ENCODE measurements at places on chromosomes 3 and 15. TPM values are rescaled to one million over a fixed set of nuclear protein-coding genes. Genes with fewer than 3 reads are reported as not detected.

Gene PDCD7
- 12.1 TPM for polyA plus RNA-seq

DNA sequence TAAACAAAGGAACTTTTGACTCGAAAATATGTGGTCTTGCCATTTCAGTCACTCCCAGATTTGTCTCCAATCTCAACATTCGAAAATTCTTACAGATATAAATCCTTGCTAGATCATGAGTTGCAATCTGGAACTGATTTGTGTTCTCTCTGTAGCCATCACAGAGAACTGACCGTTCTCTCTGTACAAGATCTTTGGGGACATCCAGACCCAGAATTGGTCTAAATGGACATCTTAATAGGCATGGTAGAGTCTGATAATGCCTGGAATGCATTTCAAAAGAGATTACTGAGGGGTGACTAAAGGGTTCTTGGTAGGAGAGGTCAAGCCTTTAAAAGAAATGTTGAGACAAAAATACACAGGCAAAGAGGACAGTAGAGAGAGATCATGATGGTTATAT lies 7.2 kb upstream of the MEF2A start:
- no peak for DNase-seq

- DNase-seq = no peak
These were observed 17.4 kb downstream of the FYCO1 start for GRCh38 chr3:45978006-45978761.

Gene SCN5A
- polyA plus RNA-seq = 2.7 TPM

DNA sequence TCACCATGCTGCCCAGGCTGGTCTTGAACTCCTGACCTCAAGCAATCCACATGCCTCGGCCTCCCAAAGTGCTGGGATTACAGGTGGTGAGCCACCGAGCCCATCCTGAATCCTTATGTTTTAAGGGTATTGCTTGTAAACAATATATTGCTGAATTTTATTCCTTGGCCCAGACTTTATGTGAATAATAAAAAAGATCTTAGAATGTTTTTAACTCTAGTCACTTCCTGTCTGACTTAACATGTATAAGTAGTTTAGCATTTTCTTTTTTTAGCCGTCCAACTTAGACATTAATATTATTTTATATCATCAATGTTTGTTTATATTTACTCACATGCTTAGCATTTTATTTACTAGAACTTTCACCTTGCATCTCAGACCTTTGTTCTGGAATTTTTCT lies 9.2 kb upstream of the EIF2B5 start:
- DNase-seq = no peak

DNA sequence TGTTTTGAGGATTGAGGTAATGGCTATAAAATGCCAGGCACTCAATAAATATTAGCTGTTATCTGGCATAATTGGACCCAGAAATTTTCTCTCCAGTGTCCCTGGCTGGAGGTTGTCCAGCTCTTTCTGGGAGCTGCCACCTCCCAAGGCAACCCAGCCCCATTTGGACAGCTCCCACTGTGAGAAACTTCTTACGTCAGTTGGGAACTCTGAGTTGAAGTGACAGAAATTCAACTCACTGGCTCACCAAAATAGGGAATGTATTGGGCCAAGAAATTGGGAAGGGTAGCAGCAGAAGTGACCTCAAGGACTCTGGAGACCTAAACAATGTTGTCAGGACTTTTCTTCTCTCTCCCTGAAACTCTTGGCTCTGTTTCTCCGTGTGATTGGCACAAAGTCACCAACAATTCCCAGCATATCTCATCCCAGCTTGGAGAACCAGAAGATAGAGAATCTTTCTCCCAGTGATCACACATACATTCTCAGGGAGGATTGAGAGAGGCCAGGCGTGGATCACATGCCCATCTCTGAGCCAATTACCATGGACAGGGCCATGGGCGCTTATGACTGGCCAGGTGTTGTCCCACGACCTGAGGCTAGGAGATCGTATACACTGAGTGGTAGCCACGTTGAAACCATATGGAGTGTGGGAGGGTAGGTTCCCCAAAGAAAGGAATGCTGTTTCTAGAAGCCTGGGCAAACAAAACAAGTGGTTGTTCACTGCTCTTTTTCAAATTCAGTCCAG lies 22.5 kb upstream of the HCN4 start:
- no peak for DNase-seq

Gene MB21D2
- 6.7 TPM for polyA plus RNA-seq

GRCh38 chr3:28114893-28115292 lies 126.5 kb upstream of the CMC1 start:
- no peak for DNase-seq

Gene SPINK8
- polyA plus RNA-seq = not detected

Gene IGSF10
- not detected for polyA plus RNA-seq

Gene WDR72
- not detected for polyA plus RNA-seq

Gene STIMATE
- polyA plus RNA-seq = 25.9 TPM

Gene TBC1D5
- 16.4 TPM for polyA plus RNA-seq

Gene MAGI1
- polyA plus RNA-seq = 10.1 TPM

GRCh38 chr3:186286114-186286513 lies 75.9 kb downstream of the DGKG start:
- no peak for DNase-seq

Data from endothelial cell of umbilical vein (primary cell).